NCI-H2081 (cell line): ENCODE measurements at places on chromosomes 16 and 17.

DNA sequence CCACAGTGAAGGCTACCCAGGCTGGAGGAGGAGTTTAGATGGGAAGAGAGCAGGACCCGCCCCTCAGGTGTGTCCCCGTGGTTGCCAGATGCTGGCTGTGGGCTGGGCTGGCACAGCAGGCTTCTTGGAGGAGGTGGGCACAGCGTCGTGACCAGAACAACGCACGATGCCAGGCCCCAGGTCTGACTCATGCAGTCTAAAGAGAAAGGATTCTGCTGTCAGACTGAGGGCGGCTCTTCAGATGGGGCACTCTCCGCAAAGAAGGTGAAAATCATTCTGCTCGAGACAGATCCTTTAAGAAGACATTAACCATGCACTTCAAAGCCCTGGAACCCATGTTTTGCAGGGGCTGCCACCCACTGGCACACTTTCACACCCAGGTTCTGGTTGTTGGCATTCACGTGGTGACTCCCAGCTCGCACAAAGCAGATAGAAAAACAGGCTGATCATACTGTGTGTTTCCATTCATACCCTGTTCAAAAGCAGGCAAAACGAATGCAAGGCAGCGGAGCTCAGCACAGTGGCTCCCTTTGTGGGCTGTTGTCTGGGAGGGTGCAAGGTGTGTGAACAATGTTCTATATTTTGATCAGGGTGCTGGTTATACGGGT is 19.0 kb downstream of the CACNG4 start:
- DNase-seq = no peak

- no peak for DNase-seq
Observed at GRCh38 chr17:67364847-67365737, 1.3 kb downstream of the PSMD12 start.

DNA sequence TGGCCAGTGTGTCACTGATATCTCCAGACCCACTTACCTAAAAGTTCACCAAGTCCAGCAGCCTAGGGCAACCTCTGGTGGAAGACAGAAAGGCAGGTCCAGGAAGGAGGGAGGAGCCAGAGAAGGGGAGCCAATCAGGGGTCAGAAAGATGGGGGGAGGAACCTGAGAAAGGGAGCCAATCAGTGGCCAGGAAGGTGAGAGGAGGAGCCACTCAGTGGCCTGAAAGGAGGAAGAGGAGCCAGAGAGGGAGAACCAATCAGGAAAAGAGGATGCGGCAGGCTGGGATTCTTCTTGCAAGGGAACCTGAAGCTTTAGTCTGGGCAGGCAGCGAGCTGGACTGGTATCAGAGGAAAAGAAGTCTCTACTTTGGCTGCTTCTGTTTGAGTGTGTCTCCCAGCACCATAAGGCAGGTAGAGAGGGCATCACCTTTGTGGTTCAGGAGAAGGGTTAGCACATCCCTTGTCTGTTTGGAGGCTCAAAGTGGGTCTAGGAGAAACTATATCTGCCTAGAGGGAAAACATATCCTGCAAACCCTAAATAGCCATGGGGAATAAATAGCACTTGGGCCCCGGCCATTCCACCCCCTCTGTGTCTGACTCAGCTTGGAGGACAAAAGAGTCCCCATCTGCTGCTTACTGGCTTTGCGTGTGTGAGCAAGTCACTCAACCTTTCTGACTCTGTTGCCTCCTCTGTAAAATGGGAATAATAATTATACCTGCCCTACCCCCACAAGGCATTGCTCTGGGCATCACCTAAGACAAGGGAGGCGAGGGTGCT is 43.4 kb upstream of the CRHR1 start:
- no peak for DNase-seq

- no peak for DNase-seq
Observed at GRCh38 chr17:61401389-61402072, 1.9 kb downstream of the TBX2 start.

- no peak for DNase-seq
Observed at GRCh38 chr17:43881181-43881580, 26.2 kb downstream of the MPP2 start.
